ENCODE measurements at places on chromosomes 5 and 9.

DNA sequence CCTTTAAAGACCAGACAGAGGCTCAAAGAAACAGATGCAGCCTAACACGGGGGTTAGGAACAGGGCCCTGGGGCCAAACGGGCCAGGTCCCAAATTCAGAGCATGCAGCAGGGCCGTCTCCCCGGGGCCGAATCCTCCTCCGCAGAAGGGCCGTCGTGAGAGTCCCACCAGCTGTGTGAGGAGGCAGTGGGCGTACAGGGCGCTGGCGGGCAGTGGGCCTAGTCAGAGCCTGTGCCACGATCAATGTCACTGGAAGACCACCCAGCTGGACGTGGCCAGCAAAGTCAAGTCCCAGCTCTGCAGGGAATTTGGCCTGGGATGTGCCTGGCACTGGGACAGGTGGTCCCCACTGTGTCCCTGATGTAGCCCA is 15.8 kb upstream of the FCN2 start:
- no peak for DNase-seq

DNA sequence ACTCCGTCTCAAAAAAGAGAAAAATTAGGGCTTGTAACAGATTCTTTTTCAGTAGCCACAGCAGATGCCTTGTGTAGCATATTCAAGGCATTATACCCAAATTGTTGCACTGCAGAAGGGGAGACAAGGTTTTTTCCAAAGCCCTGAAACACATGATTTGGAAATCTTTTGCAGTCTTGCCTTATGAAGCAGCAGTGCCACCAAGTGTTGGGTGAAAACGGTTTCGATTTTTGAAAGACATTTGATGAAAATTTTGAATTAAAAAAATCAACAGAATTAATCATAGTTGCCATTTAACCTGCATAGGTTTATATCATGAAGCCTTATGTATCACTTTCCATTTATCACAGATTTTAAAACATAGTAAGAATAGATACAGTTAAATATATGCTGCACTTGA is 479.5 kb downstream of the TAF11L14 start:
- no peak for DNase-seq

- no peak for DNase-seq
Measured at GRCh38 chr5:147454996-147455677, 54.7 kb downstream of the DPYSL3 start.

GRCh38 chr9:93020771-93021670 is 37.5 kb upstream of the SUSD3 start:
- no peak for DNase-seq

DNA sequence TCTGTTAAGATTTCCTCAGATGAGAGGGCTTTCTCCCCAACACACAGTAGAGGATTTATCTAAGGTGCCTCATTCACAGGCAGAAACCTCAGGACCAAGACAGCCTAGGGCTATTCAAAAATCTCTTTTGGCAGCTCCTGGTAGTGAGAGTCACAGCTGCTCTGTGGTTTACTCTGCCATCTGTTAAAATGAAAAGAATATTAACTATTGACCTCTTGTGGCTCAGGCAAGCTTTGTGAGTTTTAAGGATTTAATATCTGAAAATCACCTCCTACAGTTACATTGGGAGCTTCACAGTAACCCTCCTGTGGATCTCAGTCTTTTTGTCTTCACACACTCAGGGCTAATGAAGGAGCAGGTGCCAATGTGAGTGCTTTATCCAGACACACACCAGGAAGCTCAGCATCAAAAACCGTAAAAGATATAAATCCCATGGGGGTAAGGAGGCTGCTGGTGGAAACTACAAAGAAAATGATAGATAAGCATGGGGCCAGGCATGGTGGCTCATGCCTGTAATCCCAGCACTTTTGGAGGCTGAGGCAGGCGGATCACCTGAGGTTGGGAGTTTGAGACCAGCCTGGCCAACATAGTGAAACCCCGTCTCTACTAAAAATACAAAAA is 29.7 kb downstream of the PPP1R2B start:
- DNase-seq, result peak; percentile 5

GRCh38 chr5:132461569-132462070 is 29.0 kb downstream of the IRF1 start:
- DNase-seq, result no peak

GRCh38 chr5:69250593-69250992 is 15.9 kb downstream of the CDK7 start:
- no peak for DNase-seq

DNA sequence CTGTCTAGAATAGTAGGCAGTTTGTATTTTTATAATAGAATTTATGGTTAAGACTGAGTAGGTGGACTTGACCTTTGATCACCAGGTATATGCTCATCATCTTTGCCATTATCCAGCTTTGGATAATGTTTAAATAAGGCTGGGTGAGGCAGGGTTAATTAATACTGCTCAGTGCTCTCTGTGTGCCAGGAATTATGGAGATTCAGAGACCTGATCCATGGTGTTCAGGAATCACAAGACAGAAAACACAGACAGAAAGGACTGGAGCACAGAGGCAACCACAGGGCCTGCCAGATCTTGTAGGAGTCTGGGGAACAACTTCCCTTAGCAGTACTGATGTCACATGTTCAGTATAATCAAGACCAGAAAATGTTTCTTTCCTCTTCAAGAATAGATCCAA is 186.3 kb upstream of the ADCY2 start:
- DNase-seq, result peak; percentile 63

DNA sequence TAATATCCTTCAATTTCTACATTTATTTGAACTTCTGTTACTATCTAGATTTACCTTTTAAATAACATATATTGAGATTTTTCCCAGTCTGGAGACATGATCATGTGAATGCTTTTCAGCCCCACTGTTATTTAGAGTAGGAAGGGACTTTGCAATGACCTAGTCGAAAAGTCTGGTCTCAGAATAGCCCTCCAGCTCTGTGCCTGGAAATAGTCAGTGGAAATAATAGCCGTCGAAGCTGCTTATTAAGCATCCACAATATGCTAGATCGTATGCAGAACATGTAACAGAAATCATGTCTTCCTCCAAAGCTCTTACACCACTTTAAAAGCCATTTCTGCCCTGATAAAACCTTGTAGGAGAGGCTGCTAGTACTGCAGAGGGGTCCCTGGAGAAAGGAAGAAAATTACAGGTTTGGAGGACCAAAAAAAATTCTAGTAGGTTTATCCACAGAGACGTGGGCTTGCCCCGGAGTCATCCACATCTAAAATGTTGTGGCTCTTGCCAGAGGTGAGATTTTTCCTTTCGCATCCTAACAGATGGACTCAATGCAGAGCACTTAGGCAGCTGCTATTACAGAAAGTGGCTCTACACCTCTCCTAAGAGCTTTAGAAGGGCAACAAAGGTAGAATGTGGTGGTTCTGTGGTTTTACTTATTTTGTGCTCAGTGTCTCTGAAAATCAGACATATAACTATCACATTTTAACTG is 2.5 kb upstream of the FGF1 start:
- DNase-seq, result no peak

DNA sequence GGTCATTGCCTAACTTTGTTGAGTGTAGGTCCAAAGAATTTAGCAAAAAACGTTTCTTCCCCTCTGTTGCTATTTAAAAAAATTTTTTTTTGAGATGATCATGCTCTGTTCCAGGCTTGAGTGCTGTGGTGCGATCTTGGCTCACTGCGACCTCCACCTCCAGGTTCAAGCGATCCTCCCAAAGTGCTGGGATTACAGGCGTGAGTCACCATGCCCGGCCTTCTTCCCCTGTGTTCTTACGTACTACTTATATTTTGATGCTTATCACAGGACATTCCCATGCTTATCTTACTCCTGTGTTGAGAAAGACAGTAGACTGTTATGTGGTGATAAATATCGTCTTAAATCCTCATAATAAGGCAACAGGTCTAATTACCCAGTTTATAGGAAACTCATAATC is 2.5 kb downstream of the ACER2 start:
- no peak for DNase-seq

DNA sequence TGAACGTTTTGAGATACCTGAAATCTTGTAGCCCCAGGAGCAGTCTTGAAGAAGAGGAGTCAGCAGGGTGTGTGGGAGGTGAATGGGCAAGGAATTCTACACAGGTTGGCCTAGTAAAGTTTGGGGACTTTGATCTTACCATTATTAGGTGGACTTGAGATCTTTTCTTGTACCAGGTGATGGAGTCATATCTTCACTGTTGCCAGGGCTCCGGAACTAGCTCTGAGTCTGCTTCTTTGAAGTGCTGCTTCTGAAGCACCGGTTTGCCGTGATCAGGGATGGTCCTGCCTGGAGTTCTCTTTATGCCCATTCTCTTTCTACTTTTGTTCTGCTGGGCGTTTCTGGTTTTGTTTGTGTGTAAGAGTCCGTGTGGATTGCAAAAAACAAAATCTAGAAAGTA is 27.4 kb downstream of the RCL1 start:
- DNase-seq, result no peak

DNA sequence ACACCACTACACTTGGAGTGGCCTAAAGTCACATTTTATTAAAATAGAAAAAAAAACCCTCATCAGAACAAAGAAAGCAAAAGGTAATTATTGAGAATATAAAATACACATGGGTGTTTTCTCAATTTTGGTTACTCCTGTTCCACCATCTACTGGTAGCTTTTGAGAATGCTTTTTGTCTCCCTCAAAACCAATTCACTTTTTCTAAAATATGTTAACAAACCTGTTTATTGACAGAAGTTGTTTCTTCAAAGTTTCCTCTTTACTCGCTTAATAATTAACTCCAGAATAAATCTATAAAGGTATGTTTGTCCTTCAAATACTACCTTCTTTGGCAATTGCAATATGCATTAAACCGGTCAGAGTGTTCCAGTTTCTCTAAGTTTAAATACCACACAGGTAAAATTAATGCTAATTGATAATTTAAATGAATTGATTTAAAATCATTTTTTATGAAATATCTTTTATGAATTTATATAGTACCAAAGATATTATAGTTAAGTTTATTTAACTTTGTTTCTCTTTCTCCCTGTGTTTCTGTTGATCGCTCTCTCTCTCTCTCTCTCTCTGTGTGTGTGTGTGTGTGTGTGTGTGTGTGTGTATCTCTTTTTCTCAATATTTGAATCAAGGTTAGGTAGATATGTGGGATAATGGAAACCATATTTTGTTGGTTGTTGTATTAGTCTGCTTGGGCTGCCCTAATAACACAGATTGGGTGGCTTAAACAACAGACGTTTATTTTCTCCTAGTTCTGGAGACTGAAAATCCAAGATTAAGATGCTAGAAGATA is 487.4 kb downstream of the PRDM9 start:
- DNase-seq, result no peak

GRCh38 chr9:33288235-33288634 is 2.1 kb upstream of the NFX1 start:
- no peak for DNase-seq

- DNase-seq, result no peak
Measured at GRCh38 chr9:89219637-89220036, 41.0 kb upstream of the SHC3 start.

DNA sequence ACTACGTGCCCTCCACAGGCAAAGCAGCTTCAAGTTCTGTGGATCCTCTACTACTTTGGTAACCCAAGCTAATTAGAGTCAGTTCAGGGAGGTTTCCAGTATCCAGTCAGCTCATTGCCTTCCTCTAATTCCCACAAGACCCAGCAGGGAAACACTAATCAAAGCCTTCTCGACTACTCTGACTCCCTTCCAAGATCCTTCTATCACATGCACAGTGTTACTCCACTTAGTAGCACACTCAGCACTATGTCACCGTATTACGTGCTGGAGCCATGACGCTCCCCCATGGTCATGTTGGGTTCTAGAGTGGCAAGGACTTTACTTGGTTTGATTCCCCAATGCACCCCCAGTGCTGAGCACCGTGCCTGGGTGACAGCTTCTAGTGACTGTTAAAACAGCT is 53.0 kb downstream of the DCP2 start:
- DNase-seq, result no peak

- DNase-seq, result no peak
Measured at GRCh38 chr5:58902765-58903164, 319.9 kb downstream of the RAB3C start.

DNA sequence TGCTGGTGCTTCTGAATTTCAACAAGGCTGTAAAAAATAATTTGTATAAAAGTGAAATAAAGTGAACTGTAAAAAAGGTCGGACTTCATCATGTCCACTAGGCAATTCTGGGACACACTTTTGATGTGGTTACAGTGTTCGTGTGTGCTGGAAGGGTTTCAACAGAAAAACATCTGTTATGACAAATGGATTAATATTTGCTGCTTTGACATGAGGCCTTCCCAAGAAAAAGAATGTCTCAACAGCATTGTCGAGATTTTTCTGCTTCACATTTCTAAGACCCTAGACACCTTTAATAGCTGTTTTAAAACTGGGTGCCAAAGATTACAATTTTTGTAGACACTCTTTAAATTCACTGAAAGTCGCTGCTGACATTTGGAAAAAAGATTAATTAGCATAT is 216.6 kb downstream of the SLC12A2 start:
- no peak for DNase-seq

- DNase-seq, result no peak
Measured at GRCh38 chr9:134055981-134056461, 11.8 kb downstream of the BRD3 start.

DNA sequence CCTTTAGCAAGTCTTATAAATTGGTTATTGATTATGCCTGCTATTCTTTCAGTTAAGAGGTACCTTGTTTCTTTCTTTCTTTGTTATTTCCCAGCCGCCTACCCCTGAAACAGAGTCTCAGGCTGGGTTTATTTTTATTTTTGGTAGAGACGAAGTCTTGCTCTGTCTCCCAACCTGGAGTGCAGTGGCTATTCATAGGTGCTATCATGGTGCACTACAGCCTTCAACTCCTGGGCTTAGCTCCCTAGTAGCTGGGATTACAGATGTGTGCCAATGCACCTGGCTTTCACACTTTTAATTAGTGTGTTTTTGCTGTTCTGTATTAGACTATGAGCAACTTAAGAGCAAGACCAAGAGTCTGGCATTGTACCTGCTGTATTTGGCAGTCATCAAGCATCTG is 14.2 kb downstream of the MAML1 start:
- no peak for DNase-seq

DNA sequence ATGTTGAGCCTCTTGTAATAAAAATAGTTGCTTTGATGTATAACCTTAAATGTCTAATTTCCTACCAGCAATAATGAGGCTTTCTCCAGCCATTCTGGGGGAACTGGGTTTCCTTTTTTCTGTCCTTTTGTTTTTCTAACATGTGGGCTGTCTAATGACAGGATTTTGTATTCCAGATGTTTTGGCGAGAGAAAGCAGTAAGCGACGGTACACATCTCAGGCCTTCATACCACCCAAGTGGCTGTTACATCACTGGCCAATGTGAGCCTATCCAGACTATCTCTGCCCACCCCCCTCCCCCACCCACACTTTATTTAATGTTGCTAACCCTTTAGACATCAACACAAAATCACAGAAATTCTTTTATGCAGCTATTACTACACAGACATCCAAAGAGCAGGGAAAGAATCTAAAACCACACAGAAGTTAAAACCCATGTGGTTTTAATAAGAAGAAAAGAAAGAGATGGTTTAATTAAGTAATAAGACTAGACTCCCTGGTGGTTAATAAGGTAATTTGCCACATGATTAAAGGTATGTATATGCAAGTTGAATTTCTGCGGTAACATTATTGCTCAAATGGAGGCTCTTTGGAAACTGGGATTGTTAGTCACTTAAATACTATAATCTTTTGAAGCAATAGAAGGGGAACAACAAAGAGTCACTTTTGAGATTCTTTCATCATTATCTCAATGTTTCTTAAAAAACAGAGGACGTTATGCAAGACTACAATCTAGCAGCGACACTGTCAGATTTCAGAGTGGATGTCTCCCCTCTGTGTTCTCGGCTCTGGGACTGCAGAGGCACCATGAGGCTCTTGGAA is 365.1 kb downstream of the ENC1 start:
- DNase-seq, result no peak

GRCh38 chr5:100004969-100005368 is 530.2 kb upstream of the FAM174A start:
- DNase-seq, result no peak
